GDM1 (cell line): ENCODE measurements at places on chromosomes 6 and 20.

- no peak for DNase-seq
These were observed 519.1 kb upstream of the AGPAT4 start for GRCh38 chr6:161792851-161793493.

DNA sequence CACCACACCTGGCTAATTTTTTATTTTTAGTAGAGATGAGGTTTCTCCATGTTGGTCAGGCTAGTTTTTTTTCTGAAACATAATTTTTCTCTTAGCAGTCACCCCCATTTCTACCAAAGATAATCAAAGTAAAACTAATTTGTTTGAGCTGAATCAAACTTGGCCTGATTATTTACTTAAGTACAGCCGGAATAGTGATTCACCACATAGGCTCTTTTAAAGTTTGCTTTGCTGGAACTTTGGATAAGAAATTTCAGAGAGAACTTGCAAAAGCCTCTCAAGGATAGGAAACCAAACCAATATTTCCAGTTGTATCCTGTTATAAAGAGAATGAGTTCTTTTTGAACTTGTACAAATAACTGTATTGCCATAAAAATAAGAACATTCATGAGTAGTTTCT, 105.0 kb upstream of the SYNCRIP start:
- no peak for DNase-seq

- no peak for DNase-seq
These were observed 9.3 kb downstream of the SLC17A9 start for GRCh38 chr20:62961799-62962198.

GRCh38 chr20:44610313-44610962, 28.1 kb downstream of the PKIG start:
- no peak for DNase-seq

- DNase-seq: no peak
These were observed 313.7 kb upstream of the SUPT3H start for GRCh38 chr6:45691426-45691825.
